Activated CD8-positive, alpha-beta memory T cell treated with anti-CD3 and anti-CD28 coated beads for 1 hour (primary cell): ENCODE measurements at places on chromosomes 3 and 15.

DNA sequence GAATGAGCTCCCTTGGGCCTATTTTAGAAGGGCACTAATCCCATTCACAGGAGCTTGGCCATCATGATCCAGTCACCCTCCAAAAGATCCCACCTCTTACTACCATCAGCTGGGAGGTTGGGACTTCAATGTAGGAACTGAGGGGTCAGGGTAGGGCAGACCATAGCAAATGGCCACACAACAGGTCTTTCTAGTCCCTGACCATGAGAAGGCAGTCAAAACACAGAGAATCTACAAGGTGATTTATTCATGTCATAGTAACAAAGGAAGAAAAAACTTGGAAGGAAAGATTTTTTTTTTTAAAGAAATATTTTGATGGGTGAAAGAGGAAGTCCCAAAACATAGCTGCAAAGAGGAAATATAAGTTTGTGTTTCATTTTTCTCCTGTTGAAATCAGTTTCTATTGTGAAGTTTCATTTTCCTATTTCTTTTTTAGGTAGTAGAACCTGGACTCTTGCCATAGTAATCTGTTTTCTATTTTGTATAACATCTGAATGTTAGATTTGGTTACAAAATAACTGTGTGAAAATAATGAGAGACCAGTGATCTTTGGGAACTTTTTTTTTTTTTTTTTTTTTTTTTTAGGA, 23.5 kb upstream of the TNFSF10 start:
- no peak for DNase-seq

- DNase-seq = no peak
Measured at GRCh38 chr15:50676799-50677483, 9.7 kb downstream of the TRPM7 start.

DNA sequence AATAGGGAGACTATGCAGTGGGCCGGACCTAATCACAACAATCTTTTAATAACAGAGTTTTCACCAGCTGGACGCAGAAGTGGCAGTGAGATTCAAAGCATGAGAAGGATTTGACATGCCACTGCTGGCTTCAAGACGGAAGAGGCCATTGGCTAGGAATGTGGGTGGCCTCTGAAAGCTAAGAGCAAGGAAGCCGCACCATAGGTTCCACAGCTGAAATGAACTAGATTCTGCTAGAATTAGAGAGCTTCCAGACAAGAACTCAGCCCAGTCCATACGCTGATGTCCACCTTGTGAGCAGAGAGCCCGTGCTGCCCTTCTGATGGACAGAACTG, 6.9 kb upstream of the NCBP2 start:
- no peak for DNase-seq

GRCh38 chr15:60839510-60840211, 360.7 kb upstream of the ICE2 start:
- no peak for DNase-seq

- DNase-seq = no peak
Measured at GRCh38 chr3:71168121-71168721, 415.3 kb downstream of the FOXP1 start.

GRCh38 chr15:54518156-54518882, 540.1 kb downstream of the UNC13C start:
- DNase-seq = no peak
